ENCODE measurements at places on chromosomes 2 and 18. TPM values are rescaled to one million over a fixed set of nuclear protein-coding genes. Genes with fewer than 3 reads are reported as not detected.

The BCL11A gene
- 0.17 TPM for polyA plus RNA-seq

The MMADHC gene
- 200 TPM for polyA plus RNA-seq

The FBXO36 gene
- polyA plus RNA-seq, result 1.0 TPM

The EFHD1 gene
- 0.52 TPM for polyA plus RNA-seq

The SPP2 gene
- polyA plus RNA-seq, result not detected

The CRYGD gene
- not detected for polyA plus RNA-seq
